Muscle of leg (tissue), 16 donors: ENCODE measurements at places on chromosomes 6 and 20. TPM values are rescaled to one million over a fixed set of nuclear protein-coding genes. Genes with fewer than 3 reads are reported as not detected.

DNA sequence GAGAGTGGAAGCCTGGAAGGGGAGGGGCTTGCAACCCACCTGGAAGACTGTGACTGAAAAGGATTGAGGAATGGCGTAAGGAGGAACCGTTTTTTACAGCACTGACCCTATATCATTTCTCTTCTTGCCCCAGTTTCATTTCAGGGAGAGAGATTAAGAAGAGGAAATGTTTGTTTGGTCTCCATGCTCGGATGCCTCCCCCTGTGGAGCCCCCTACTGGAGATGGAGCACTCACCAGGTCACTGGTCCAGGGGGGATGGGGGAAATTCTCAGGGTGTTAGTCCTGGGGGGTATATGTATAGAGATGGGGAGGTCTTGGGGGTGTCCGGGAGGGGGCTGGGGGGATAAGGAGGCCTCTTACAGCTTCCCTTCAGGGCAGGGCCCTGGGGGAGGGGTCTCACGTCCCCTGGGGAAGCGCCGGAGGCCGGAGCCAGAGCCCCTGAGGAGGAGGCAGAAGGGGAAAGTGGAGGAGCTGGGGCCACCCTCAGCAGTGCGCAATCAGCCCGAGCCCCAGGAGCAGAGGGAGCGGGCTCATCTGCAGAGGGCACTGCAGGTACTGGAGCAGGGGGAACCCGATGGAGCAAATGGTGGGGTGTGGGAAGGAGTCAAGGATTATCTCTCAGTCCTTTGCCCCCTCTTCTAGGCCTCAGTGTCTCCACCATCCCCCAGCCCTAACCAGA, 3.2 kb downstream of the CUTA start:
- no peak for DNase-seq

DNA sequence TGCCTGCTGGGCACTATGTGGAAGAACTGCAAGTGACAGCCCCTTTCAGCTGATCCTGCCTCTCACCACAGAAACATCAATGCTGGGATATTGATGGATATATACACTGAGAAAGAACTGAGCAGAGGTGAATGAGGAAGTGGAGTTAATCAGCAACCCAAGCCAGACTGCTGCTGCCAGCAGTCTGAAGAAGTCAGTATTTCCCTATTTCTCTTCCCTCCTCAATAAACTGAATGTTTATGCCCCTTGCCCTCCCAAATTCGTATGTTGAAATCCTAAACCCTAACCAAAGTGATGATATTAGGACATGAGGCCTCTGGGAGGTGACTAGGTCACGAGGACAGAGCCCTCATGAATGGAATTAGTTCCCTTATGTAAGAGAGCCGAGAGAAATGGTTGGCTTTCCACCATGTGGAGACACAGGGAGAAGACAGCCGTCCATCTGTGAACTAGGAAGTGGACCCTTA, 76.3 kb downstream of the CDK19 start:
- DNase-seq, result peak; percentile 64

The MRAP2 gene
- polyA plus RNA-seq, result 40.8 TPM

The SLC35B3 gene
- 15.5 TPM for polyA plus RNA-seq

DNA sequence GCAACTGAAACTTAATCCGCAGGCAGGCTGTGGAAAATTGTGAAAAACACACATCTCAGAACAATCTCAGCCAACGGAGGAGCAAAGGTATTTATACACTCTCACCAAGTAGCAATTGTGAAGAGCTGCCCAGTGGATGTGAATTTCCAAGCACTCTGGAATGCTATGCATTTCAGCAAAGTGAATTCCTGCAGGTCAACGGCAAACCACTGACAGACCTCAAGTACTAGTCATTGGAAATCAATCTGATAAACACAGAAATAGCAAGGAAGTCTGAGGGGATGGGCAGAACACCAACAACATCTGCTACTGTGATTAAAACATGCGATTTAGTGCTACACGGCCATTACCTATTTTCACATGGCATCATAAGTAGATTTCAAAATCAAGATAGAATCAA, 429.1 kb downstream of the HTR1B start:
- DNase-seq, result peak; percentile 23
